ENCODE measurements at places on chromosomes 5 and 9.

GRCh38 chr5:59358005-59358861, 535.3 kb downstream of the PDE4D start:
- peak; percentile 94 for DNase-seq

DNA sequence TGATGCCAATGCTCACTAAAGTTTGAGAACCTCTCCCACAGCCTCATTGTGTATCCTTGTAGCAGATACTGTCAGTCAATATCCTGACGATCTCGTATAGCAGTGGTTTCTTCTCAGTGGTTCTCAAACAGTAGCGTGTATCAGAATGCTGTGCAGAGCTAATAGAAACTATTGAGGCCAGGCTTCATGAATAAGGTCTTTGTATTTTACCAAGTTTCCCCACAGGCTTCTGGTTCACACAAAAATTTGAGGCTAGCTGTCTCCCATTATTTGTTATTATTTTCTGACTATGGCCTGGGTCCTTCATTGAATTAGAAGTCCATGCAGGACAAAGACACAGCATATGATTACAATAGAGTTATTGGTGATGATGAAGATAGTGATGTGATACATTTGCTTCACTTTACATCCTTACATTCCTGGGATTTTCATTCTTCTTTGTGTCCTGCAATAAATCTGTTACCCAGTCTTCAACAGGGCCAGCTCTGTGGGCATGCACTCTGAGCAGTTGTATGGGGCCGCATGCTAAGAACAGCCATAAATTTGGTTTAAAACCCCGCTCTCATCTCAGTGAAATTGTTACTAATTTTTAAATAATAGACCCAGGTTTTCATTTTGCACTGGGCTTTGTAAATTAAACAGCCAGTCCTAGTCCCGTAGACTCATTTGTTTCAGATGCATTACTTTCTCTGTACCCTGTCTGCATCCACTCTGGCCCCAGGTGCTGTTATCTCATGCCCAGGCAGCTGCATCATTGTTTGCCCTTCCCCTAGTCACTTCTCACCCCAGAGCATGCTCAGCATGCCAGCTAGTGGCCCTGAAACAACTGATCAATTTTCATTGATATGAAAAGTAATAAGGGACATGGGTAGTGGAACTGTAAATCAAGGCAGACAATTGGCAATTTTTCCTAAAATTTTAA, 199.9 kb upstream of the PIK3R1 start:
- DNase-seq: no peak

GRCh38 chr5:136491806-136492205, 126.5 kb upstream of the TRPC7 start:
- DNase-seq: peak; percentile 58

DNA sequence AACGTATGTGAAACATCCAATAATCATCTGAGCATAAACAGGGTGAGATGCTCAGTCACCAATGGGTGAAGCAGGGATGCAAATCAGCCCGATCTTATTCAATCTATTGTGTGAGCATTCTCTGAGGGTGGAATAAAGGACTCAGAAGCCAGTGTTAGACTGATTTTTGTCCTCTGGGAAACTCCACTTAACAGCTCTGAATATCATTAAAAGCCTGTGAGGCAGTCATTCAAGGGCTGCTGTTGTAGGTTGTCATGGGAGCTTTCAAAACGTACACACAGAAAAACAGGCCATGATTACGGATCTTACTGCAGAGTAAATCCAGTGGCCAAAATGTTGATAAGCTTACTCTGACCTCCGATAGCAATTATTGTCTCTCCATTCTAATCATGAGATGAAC, 266.5 kb upstream of the EFNA5 start:
- DNase-seq: peak; percentile 21

- DNase-seq: no peak
These were observed 581.8 kb upstream of the C9orf72 start for GRCh38 chr9:28155067-28155466.

GRCh38 chr9:82558855-82559630, 503.9 kb downstream of the RASEF start:
- no peak for DNase-seq

DNA sequence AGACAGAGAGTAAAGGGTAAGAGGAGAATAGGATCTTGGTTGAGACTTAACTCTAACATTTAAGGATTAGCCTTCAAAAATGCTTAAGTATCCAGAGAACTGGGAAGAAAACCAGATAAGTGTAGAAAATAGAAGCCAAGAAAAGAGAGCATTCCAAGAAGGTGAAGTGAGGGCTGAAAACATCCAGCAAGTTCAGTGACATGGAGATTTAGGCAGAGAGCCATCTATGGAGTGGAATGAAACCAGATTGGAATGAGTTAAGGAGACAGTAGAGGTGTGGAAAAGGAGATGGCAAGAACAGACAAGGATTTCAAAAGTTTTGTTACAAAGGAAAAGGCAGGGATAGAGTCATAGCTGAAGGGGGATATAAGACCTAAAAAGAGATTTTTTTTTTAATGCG, 188.1 kb downstream of the TRPM3 start:
- DNase-seq: no peak

- DNase-seq: no peak
These were observed 179.8 kb downstream of the FGF1 start for GRCh38 chr5:142506046-142506445.
